ENCODE measurements at places on chromosomes 12 and 14.
A peak's percentile ranks its signal among the peaks of the same experiment; 100 is the strongest.

- DNase-seq, result no peak
Observed at GRCh38 chr14:64733321-64733720, 29.1 kb downstream of the PLEKHG3 start.

DNA sequence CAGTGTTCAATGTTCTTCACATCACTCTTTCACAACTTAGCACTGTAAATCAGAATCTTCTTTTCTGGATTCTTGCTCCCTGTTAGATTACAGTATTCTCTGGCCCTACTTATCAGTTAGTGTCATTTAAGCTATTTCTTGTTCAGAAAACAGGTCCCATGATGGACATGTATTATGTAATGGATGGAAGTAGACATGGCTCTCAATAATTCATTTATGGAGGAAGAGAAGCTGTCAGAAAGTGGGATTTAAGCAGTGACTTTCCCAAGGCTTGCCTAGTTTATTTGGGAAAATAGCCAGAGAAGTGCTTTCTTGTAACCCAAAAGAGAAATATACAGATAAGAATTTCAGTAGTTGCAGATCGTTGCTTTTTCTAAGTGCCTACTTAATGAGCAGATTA, 1.6 kb downstream of the ERC1 start:
- no peak for DNase-seq

DNA sequence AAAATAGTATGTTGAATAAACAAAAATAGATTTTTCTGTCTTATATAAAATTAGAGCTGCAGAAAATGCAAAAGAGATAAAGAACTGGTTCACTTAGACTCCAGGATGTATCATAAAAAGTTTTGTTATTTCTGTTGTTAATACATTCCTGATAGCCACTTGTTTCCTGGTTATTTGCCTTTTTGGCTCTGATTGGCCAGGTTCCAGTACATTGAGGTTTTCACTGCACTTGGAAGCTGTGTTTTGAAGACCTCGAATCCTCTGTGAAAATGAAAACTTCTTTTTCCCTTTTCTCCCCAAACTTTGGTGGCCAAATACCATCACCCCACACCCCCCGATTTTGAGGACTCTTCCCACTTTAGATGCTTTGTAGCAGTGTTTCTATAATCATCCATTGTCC, 525.3 kb downstream of the MED13L start:
- no peak for DNase-seq

DNA sequence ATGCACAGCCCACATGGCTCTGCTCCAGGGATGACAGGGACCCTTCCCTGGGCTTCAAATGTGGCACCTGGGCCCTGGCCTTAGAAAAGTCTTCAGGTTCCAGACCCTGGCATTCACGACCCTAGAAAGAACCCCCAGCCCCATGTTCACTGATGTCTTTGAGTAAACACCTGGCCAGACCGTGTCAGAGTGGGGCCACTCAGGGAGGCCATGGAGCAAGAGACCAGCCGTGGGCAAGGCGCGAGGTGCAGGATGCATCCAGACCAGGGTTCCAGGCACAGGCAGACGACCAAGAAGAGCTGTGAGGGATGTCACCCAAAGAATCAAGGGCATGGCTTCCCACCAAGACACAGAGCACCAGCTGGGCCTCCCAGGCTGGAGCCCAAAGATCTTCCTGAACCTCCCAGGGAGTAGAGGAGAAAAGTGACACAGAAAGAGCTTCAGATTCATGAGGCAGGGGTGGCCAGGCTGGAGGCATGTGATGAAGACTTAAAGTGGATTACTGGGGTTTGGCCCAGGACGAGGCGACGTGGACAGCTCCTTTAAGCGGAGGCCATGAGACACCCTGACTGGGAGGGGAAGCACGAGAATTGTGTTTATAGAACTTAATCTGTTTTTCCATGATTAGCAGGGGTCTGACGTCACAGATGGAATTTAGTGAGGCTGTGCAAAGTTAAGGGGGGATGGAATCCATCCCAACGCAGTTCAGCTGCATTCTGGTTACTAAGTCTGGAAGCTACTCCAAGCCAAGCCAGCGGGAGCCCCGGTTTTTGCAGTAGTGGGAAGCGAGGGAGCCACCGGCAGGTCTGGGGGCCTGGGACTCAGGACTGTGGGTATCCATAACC, 61.6 kb downstream of the ARL6IP4 start:
- no peak for DNase-seq

GRCh38 chr12:9243999-9244649, 35.9 kb upstream of the PZP start:
- DNase-seq, result no peak

DNA sequence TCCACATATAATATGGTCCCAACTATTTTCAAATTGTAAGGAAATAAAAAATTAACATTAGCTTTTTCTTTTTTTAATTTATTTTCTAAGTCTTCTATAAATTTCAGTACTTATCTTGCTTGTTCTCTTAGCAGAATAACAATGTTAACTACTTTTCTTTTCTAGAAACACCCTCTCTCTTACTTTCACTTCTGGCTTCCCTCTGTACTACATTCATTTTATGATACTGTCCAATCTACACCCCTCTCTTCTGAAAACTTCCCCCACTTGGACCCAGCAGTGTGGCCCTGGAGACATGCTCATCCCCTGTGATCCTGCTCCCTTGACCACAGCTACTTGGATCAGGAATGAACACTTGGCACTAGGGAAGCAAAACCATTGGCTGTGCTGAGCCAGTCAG, 15.7 kb downstream of the SGPP1 start:
- no peak for DNase-seq

- no peak for DNase-seq
Observed at GRCh38 chr14:102901633-102902032, 20.8 kb upstream of the AMN start.

GRCh38 chr12:24069532-24070395, 120.3 kb upstream of the SOX5 start:
- DNase-seq, result peak; percentile 55

- no peak for DNase-seq
Observed at GRCh38 chr14:90805662-90806540, 10.3 kb downstream of the TTC7B start.

GRCh38 chr14:86357876-86358275, 827.9 kb downstream of the FLRT2 start:
- peak; percentile 68 for DNase-seq

DNA sequence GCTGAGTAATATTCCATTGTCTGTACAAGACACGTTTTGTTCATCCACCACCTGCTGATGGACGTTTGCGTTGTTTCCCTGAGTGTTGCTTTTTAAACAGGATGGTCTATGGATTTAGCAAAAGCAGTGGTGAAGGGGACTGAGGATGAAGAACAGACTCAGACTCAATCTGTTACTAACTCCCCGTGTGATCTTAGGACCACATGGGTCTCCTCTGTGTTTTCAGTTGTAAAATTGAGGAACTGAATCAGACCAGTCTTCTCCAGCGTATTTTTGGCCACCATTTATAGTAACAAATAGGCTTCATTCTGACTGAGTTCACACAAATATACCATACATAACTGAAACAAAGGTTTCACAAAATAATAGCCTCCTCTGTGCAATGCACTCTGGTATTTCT, 85.6 kb downstream of the FOXN3 start:
- DNase-seq, result no peak

GRCh38 chr14:68884031-68885030, 91.5 kb upstream of the ZFP36L1 start:
- DNase-seq, result no peak

- DNase-seq, result no peak
Observed at GRCh38 chr12:85253853-85254252, 26.2 kb upstream of the ALX1 start.

- DNase-seq, result no peak
Observed at GRCh38 chr14:20774258-20774824, 6.1 kb downstream of the EDDM3B start.

DNA sequence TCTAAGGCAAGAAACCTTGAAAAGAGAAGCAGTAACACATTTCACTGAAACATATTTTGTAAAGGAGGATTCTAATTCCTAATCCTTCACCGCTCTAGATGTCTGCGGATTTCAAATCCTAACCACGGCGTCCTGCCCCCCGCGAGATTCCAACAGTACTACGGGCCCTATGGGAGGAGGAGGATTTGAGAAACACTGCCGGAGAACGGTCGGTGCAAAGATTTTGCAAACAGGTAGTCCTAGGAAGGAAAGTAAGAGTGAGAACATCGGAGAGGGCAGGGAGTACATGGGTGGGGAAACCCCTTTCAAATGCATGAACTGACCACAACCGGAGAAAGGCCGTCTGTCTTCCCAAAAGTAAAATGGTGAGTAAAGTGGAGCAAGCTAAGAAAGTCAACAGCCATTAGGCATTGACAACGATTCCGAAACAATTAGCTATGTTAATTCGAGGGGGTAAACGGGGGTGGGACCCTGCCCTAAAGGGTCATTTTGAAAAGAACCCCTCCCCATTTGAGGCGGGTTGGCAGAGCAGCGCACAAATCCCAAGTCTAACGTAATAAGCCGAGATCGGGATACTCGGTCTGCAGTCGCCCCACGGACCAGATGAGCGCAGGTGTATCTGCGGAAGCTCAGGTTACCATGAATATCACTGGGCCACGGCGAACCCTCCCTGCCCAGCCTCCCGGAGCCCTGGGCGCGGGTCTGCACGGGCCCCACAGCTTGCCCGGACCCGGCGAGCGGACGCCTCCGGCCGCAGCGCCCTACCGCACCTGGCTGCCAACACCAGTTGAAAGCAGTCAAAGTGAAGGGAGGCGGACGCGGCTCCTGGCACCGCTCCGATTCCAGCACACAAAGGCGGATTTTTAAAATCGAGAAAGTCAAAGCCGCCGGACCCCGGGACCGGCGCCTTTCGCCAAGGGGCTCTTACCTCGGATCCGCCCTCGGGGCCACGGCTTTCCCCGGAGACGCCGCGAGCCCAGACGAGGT, 662 bp downstream of the EPS8 start:
- no peak for DNase-seq

Measured in NCI-H1436 (cell line).